ENCODE measurements at places on chromosomes 13 and 19.

DNA sequence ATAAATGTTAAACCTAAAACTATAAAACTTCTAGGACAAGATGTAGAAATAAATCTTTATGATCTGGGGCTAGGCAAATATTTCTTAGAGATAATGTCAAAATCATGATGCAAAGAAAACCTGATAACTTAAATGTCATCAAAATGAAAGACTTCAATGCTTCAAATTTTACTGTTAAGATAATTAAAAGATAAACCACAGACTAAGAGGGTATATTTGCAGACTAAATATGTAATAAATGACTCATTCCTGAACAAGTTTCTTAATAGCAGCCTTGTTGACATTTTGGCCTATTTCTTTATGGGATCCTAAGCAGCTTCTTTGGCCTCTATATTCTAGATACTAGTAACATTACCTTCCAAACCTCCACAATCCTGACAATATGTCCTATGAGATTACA, 2878.3 kb upstream of the PCDH20 start:
- no peak for DNase-seq

GRCh38 chr13:101155920-101156319, 260.4 kb downstream of the NALCN start:
- DNase-seq, result no peak

DNA sequence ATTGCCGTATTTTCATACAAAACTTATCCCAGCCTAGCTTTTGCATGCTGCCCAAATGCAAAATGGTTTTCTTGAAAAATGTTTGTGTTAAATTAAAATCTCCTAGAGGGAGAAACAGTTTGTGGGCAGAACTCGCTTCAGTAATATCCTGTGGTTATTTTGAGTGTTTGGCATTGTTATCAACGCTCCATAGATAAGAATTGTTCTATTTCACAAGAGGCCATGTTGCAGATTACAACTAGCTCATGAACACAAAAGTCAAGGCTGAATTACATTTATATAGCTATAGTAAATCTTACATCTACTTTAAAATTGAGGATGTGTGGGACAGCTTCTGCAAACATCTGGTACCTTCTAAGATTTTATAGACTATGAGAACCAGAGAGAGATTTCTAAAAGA, 447.9 kb downstream of the DCT start:
- no peak for DNase-seq

DNA sequence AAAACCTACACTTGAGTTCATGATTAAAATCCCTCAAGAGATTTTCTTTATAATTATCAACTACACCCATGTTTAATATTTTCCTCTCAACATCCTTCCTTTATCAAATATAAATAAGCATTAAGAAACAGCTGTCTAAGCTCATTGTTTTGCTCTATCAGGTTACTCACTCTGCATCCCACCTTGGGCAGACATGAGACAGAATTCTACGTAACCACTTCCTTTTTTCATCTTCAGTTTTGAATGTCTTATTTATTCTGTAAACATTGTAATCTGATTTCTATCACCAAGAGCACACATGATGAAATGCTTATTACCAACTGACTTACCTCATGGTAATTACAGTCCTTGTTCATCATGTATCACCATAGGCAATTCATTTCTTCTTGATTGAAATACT, 1256.6 kb upstream of the ATXN8OS start:
- DNase-seq, result no peak

DNA sequence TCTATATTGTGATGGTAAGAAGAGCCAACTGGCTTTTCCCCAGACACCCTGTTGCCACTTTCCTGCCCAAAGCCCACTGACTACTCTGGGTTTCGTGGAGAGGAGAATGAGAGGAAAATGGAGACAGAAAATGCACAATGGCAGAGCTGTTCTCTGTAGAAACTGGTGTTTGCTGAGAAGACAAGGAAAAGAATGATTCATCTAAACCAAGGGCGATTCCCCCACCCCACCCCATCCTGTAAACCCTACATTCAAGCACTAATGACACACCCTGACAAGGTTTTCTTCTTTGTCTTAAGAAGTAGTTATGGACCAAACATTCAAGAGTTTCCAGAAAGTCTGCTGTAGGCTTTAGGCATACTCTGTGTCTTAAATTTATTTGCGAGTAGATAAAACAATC, 68.8 kb downstream of the DOCK9 start:
- no peak for DNase-seq

DNA sequence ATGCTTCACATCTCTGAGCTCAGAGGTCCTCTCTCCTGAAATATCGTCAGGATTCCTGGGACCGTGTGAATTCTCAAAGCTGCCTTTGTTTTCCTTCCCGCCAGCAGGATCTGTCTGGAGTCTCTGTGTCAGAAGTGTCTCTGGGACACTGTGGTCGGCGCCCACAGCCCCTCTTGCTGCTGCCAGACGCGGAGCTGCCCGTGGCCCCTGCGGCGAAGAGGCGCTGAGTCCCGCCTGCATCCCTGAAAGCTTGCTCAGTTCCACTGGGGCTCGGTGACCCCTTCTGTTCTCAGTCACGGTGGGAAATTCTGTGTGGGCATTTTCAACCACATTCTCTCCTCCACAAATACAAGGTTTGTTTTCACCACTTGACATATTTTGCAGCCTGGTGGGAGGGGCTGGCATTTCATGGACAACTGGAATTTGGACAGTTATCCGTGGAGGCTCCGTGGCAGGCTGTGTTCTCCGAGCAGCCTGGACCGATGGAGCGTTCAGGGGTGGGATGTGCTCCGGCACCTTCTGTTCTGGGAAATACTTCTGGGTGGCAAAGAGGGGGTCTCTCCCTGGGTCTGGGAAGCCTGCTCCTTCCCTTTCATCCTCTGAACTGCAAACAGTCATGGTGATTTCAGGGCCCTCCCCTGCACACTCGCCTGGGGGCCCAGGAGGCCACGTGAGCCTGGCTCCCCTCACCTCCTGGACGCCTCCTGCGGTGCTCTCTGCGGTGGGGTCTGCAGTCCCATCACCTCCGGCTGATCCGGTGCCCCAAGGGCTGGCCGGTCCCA, 42.6 kb upstream of the GRTP1 start:
- no peak for DNase-seq

GRCh38 chr19:33505148-33505547, 16.4 kb downstream of the PEPD start:
- DNase-seq, result no peak

GRCh38 chr19:47258895-47259555, 2.7 kb downstream of the CCDC9 start:
- no peak for DNase-seq

DNA sequence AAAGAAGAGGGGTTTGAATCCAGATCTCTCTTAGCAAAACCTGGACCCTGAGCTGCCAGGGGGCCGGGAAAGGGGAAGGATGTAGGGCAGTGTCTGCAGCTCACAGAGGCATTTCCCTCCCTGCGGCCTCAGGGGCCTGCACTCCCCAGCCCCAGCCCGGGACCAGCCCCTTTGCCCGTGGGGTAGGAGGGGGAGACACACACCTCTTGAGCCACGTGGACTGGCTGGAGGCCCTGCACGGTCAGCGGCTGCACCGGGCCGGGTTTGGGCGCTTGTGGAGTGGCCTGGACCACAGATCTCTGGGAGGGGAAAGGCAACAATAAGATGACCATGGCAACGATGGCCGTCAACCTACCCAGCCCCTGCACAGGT, 26.9 kb downstream of the RFX1 start:
- no peak for DNase-seq

DNA sequence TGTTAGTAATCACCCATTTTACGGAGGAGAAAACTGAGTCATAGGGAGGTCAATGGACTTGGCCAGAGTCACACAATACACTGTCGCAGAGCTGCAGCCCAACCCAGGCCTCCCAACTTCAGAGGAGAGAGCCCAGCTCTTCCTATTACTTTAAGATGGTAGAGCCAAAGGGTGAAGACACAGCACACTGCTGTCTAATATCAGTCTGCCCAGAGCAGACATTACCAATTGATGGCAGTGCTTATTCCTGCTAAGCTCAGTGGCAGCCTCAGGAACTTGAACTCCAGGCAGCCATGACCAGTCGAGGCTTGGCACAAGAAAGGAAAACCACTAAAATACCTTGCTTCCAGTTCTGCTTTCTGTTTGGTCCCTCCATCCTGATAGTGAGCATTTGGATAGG, 18.4 kb downstream of the TMEM150B start:
- DNase-seq, result no peak

DNA sequence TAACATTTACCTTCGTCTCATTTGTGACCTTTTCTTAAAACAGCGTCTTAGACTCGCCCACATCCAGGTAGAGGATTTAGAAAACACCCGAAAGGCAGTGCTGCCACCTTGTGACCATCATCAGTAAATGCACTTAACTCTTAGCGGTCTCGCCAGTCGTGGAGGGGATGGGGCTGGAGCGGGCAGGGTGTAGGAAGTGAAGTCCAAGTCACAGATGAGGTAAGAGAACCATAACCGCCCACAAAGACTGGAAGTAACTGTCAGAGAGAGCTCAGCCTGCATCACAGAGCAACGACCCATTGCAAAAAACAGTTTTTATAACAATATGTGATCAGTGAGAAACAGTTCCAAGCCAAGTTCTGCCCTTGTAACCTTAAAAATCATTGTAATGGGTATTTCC, 10.7 kb upstream of the CEACAM3 start:
- DNase-seq, result peak; percentile 72

DNA sequence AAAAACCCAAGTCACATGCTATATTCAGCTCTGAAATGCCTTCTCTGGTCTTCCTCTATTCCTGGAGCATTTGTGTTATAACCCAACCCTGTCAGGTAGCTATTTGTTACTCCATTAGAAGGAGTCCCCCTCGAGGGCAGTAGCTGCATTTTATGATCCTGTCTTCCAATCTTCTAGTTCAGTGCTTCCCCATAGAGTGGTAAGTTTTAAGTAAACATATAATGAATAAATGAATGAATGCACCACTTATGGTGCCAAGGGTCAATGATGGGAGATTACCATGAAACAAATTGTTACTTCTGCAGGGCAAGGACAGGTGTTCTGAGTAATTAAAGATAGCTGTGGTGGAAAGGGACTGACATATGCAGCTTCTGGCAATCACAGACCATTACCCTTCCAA, 4.0 kb downstream of the RASL11A start:
- no peak for DNase-seq

- DNase-seq, result peak; percentile 42
Observed at GRCh38 chr13:40664350-40665125, 1.9 kb downstream of the FOXO1 start.

DNA sequence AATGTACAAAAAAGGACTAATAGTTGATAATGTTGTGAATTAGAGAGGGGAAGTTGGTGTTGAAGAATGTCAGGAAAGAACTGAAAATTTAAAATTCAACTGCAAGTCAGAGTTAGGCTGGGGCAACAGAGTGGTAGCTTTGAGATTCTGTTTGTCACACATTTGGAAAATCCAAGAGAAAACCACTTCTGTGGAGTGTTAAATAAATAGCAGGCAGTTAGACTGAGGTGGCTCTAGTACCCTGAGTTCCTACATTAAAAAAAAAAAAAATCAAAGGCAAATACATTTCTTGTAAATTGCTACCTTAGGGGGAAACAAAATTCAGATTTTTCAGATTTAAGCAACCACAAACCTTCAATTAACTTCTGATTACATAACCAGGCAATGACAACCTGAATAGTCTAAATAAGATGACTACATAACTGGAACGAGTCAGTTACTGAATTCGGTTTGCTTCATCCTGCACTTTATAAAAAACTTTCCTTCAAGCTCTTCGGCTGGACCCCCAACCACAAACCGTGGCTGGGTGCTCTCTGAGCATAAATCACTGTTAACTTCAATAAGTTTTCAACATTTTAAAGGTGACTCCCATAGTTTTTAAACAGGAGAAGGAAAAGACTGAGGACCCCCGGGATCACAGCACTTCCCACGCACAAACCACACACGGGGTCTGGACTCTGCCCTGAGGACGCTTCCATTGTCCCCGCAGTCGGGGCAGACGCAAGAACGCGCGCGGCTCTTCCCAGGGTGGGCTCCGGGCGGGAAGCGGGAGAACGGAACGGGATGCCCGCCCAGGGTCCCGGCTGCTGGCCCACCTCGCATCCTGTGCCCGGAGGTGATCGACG, 725 bp downstream of the ZNF682 start:
- DNase-seq, result no peak

GRCh38 chr13:71460211-71460610, 406.8 kb downstream of the DACH1 start:
- DNase-seq, result no peak

- no peak for DNase-seq
Observed at GRCh38 chr13:41056826-41057711, 4.2 kb upstream of the WBP4 start.

DNA sequence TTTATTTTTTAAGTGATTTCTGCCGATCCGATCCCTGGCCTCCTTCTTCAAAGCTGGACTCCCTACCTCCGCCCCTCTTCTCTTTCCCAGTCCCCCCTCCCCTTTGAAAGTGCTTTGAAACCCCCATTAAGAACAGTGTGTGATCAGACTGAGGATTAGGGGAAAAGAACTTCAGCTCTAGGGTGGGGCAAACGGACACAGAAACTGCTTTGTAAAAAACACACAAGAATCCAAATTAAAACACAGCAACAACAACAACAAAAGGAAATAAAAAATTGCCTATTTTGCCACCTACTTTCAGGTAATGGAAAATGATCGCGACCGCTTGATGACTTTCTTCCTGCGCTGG, 1.4 kb downstream of the SPRY2 start:
- no peak for DNase-seq

DNA sequence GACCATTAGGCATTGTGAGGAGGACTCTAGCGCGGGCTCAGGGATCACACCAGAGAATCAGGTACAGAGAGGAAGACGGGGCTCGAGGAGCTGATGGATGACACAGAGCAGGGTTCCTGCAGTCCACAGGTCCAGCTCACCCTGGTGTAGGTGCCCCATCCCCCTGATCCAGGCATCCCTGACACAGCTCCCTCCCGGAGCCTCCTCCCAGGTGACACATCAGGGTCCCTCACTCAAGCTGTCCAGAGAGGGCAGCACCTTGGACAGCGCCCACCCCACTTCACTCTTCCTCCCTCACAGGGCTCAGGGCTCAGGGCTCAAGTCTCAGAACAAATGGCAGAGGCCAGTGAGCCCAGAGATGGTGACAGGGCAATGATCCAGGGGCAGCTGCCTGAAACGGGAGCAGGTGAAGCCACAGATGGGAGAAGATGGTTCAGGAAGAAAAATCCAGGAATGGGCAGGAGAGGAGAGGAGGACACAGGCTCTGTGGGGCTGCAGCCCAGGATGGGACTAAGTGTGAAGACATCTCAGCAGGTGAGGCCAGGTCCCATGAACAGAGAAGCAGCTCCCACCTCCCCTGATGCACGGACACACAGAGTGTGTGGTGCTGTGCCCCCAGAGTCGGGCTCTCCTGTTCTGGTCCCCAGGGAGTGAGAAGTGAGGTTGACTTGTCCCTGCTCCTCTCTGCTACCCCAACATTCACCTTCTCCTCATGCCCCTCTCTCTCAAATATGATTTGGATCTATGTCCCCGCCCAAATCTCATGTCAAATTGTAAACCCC, 2.8 kb upstream of the CEACAM5 start:
- no peak for DNase-seq

DNA sequence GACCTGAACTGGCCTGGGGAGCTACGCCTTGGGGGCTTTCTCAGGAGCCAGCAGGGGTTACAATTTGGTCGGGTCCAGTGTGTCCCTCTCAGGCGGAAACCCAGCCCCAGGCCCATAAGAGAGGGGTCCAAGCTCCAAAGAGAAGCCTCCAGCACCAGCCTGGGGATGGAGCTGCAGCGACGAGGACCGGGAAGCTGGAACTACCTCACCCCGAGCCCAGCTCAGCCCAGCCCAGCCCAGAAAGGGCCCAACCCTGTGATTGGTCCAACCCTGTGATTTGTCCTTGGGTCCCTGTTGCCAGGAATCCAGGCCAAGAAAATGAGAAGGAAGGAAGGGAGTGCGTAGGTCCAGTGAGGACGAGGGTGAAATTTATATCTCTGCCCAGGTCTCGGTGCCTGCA, 24.1 kb downstream of the CLEC4M start:
- DNase-seq, result no peak

GRCh38 chr19:49434907-49435583, 6.3 kb downstream of the SLC17A7 start:
- no peak for DNase-seq
